ENCODE measurements at places on chromosomes 5 and 9.
A peak's percentile ranks its signal among the peaks of the same experiment; 100 is the strongest.

GRCh38 chr5:129046151-129046550 lies 48.4 kb upstream of the ISOC1 start:
- no peak for DNase-seq

- peak; percentile 39 for DNase-seq
These were observed 1.4 kb downstream of the ZSWIM6 start for GRCh38 chr5:61333321-61333953.

DNA sequence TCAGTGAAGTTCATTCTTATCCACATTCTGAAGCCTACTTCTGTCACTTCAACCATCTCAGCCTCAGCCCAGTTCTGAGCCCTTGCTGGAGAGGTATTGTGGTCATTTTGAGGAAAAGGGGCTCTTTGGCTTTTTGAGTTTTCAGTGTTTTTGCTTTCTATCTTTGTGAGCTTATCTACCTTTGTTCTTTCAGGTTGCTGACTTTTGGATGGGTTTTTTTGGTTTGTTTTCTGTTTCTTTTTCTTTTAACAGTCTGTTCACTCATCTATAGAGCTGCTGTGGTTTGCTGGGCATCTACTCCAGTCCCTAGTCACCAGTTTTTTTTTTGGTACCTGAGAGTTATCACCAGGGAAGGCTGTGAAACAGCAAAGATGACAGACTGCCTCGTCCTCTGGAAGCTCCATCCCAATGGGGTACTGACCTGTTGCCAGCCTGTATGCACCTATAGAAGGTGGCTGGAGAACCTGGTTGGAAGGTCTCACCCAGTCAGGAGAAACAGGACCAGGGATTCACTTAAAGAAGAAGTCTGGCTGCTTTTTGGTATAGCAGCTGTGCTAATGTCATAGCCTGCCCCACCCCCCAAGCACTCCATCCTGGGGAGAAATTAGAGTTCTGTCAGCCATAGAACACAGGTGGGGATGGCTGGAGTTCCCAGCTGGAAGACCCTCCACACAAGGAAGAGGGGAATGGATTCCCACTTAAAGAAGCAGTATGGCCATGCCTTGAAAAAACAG lies 138.6 kb upstream of the TSLP start:
- no peak for DNase-seq

DNA sequence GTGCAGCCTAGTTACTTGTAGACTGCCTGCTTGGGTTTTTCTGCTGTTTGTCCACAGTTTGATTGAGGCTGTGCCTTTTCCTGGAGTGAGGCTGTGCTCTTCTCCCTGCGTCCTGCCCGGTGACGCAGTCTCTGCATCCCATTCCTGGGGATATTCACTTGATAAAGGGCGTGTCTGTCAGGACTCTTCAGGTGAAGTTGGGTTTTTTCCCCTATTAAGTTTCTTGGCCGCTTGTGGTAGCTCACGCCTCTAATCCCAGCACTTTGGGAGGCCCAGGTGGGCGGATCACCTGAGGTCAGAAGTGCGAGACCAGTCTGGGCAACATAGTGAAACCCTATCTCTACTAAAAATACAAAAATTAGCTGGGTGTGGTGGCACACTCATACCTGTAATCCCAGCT lies 50.0 kb upstream of the SUSD3 start:
- DNase-seq, result no peak

GRCh38 chr9:89492586-89492985 lies 5.3 kb downstream of the SEMA4D start:
- DNase-seq, result no peak

- no peak for DNase-seq
These were observed 46.8 kb upstream of the ATG10 start for GRCh38 chr5:81925009-81925408.
